ENCODE measurements at places on chromosomes 1 and 21. TPM values are rescaled to one million over a fixed set of nuclear protein-coding genes. Genes with fewer than 3 reads are reported as not detected.

The FCRLA gene
- total RNA-seq: not detected

The PTPN7 gene
- not detected for total RNA-seq

The TMEM52 gene
- total RNA-seq: 1.0 TPM

The THEM5 gene
- not detected for total RNA-seq

The FCGR2B gene
- not detected for total RNA-seq

The GOLT1A gene
- 5.1 TPM for total RNA-seq
